MV-4-11 (cell line): ENCODE measurements at places on chromosomes 4 and X.

DNA sequence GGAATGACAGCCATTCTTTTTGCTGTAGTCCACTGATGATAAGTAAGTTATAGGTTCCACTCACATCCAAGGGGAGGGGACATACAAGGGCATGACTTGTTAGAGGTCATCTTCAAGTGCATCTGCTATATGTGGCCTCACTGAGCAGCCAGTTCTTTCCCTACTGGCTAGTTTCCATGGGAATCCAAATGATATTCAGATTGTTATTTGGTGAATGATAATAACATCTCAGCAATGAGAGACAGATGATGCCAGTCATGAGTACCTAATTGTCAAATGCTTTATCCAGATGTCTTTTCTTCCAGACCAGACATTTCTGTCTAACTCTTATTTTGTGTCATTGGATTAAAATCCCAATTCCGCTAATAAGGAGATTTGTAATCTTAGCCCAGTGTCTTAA lies 460.4 kb upstream of the BOD1L1 start:
- DNase-seq = no peak

- DNase-seq = no peak
Measured at GRCh38 chr4:104719539-104720230, 225.0 kb upstream of the CXXC4 start.

DNA sequence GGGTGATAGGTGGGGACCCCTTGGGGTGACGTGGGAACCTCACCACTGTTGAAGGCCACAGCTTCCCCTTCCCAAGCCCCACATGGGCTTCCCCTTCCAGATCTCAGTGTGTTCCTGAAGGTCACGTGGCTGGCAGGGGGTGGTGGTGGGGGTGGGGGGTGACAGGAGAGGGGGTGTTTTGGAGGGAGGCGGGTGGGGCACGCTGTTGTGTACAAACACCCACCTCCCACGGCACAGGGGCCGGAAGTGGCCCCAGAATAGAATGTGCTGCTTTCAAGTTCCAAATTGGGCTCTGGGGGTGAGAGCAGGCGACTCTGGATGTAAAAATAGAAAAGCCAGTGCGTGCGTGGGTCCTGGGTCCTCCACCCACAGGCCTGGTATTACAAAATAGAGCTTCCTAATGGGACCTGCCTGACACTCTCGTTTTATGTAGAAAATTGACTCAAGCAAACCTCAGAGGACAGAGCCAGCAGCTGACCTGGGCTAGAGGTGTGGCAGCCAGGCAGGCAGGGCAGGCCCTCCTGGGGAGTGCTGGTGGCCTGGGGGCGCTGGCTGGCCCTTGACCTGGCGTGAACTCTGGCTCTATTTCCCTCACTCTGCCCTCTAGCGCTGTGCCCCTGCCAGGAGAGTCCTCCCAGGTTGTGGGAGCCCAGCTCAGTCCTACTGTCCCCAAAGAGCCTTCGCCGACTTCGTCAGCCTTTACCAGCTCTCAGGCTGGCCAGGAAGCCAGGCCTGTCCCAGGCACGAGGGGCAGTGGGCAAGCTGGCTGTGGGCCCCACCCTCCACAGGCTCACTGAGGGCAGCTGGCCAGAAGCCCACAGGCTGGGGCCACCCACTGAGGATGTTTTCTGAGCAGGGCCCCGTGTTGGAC lies 5.4 kb upstream of the SH3BP2 start:
- peak; percentile 97 for DNase-seq

DNA sequence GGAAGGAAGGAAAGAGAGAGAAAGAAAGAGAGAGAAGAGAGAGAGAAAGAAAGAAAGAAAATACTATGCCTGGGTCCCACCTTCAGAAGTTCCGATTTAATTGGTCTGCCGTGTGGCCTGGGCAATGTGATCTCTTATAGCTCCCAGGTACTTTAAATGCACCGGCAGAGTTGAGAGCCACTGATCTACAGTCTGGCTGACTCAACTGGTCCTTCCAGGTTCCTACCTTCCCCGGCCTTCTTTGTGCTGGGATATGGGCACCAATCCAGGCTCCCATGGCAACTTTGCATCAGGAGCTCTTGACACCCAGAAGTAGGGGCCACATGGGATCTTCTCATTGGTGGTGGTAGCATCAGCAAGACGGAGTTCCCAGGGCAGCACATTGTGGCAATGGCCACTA lies 186.5 kb upstream of the ATP6AP2 start:
- no peak for DNase-seq

DNA sequence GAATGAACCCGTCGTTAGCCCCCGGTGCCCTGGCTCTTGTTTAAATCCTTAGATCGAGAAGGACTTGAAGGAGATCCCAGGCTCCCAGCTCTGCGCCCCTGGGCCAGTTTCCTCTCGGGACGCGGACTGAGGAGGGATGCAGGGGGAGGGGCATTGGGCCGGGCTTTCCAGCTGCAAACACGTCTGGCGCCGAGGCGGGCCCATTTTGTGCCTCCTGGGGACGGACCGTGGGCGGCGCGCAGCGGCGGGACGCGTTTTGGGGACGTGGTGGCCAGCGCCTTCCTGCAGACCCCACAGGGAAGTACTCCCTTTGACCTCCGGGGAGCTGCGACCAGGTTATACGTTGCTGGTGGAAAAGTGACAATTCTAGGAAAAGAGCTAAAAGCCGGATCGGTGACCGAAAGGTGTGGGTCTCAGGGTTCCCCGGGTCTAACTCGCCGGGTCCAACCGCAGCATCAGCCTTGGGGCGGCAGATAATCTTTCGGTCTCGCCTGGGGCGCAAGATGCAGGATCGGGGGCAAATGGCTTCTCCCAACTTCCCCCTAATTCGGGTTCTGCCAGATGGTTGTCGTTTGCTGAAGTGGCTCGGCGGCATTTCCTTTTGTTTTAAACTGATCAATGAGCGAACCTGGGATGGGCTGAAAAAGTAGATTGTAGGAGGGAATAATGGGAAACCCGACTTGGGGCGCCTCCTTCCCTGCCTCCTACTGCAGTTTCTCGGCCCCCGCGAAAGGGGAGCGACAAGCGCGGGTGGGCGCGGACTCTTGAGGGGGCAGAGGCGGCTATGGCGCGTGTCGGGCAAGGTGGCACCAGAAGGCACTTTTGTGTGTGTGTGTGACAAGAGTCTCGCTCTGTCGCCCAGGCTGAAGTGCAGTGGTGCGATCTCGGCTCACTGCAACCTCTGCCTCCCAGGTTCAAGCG lies 2.9 kb downstream of the PDGFRA start:
- DNase-seq = no peak

- no peak for DNase-seq
Measured at GRCh38 chr4:119479835-119480234, 148.8 kb downstream of the PDE5A start.
